ENCODE measurements at places on chromosomes 3 and 15. TPM values are rescaled to one million over a fixed set of nuclear protein-coding genes. Genes with fewer than 3 reads are reported as not detected.

DNA sequence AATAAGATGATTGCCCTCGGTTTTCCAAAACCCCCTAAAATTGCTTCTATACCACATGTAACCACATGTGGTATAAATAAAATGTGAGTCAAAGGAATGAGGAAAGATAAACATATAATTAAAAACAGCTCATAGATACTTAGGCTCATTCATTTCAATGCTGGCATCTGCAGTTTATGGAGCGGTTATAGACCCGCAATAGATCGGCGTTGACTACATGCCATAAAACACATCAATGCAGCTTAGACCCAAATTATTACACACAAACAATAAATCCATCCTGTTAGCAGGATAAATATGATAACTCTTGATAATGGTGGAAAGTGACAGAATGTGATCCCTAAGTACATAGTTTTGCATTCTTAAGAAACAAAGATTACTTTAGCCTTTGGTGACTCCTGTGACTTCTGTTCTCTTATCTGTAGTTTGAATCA, 143.7 kb downstream of the NR2F2 start:
- no peak overlapping the region for H3K4me3 ChIP-seq
- no peaks in the 10 kb centered on the region for H3K36me3 ChIP-seq
- no peak for DNase-seq

DNA sequence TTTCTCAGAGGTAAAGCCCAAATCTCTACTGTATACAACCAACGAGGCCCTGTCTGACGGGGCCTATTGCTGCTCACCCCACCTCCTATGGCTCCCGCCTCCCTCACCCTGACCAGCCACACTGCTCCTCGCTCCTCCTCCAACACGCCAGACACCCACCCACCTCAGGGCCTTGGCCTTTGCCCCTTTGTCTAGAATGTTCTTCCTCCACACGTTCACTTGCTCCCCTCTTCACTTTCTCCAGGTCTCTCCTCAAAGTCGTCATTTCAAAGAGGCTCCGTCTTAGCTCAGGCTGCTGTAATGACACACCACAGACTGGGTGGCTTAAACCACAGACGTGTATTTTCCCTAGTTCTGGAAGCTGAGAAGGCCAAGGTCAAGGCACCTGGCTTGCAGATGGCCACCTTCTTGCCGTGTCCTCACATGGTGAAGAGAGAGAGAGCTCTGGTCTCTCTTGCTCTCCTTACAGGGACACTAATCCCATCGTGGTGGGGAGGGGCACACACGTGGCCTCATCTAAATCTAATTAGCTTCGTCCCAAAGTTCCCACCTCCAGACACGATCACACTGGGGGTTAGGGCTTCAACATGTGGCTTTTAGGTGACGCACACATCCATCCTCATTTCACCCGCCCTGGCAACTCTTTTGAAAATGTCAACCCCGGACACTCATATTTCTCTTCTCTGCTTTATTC, 98.2 kb downstream of the TLE3 start:
- no peak for DNase-seq
- peaks cover 2% of the 10 kb centered on the region for H3K36me3 ChIP-seq
- no peak overlapping the region for H3K27ac ChIP-seq
- H3K4me1 ChIP-seq: no peaks in the 10 kb centered on the region

DNA sequence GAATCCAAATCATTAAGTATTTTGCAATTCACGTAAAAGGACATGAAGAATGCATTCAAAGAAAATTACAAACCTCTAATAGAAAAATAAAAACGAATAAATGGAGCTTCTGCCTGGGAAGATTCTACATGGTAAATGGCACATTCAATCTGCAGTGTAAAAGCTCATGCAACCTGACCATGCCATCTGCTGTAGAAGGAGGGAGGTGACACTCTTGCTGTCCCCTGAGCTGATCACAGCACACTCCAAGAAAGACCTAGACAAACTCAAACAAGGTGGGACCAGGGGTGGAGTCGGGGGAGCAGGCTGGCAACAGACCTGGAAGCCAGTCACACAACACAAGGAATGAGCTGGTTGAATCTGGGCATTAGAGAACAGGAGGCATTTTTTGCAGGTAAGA, 101.8 kb downstream of the BDH1 start:
- H3K4me3 ChIP-seq: no peak overlapping the region
- no peaks in the 10 kb centered on the region for H3K36me3 ChIP-seq
- DNase-seq: no peak
- H3K27ac ChIP-seq: no peak overlapping the region
- peaks cover 22% of the 10 kb centered on the region for H3K27me3 ChIP-seq

DNA sequence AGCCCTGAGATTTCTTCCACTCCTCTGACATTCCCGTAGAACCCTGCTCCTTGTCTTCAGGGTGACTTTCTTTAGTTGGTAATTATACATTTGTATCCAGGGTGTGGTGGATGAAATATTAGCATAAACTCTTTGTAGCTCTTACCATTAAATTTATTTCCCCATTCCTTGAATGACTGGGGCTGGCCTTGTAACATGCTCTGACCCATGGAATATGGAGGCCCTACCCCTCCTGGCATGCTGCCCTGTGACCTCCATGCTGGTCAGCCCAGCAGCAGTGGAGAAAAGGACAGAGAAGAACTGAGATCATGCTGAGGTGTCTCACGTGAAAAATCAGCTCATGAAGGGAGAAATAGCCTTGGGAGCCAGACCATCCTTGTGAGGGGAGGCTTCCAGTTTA, 96.1 kb upstream of the PROK2 start:
- no peak for DNase-seq
- H3K27me3 ChIP-seq: peaks cover 18% of the 10 kb centered on the region
- no peak overlapping the region for H3K4me3 ChIP-seq
- H3K36me3 ChIP-seq: no peaks in the 10 kb centered on the region

GRCh38 chr15:63013052-63013808, 29.3 kb upstream of the TPM1 start:
- H3K27me3 ChIP-seq: no peaks in the 10 kb centered on the region
- H3K4me1 ChIP-seq: peaks cover 4% of the 10 kb centered on the region
- no peak overlapping the region for H3K27ac ChIP-seq
- H3K4me3 ChIP-seq: no peak overlapping the region

GRCh38 chr3:63912768-63913588, 795 bp upstream of the SCAANT1 start:
- peaks cover 43% of the 10 kb centered on the region for H3K4me1 ChIP-seq
- DNase-seq: peak; percentile 45
- peak overlapping the region; percentile 89 for H3K4me3 ChIP-seq
- no peaks in the 10 kb centered on the region for H3K27me3 ChIP-seq
- peak overlapping the region; percentile 88 for H3K27ac ChIP-seq

- peaks cover 19% of the 10 kb centered on the region for H3K27me3 ChIP-seq
- H3K4me1 ChIP-seq: peaks cover 29% of the 10 kb centered on the region
- H3K4me3 ChIP-seq: no peak overlapping the region
Observed at GRCh38 chr15:62150445-62150844, 14.6 kb downstream of the C2CD4B start.

DNA sequence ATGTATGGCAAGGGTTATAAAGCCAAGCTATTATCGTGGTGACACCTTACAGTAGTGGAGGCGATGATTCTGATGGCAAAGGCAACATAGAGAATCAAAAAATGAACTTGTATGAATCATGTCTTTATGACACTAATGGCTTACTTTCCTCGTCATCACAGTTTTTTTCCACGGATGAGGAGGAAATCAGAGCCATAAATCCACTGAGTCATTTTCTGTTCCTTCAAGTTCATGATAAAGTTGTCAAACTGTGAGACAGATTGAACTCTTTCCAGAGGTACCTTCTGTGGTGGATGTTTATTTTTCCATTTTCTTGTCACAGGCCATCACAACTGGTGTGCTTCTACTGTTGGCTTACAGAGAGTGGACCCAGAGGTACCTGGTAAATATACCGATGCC, 8.5 kb downstream of the TMEM212 start:
- H3K36me3 ChIP-seq: no peaks in the 10 kb centered on the region
- H3K27me3 ChIP-seq: peaks cover 30% of the 10 kb centered on the region
- no peak overlapping the region for H3K27ac ChIP-seq
- no peak overlapping the region for H3K4me3 ChIP-seq

DNA sequence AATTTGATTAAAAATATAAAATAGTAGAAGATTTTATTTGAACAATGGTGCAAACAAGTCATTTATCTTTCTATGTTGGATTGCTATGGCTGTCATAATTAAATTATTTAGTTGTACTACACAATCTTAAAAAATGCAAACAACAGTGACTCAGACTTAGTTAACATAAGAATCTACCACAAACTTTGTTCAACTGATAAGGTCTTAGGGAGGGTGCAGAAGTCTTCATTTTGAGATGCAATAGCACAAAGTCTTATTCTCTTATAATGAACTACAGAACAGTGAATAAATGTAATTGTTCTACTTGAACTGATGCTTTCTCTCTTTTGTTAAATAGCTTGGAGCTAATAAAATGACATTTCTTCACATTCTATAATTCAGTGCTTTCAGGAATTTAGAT, 482.8 kb upstream of the NAALADL2 start:
- H3K27me3 ChIP-seq: no peaks in the 10 kb centered on the region
- H3K4me3 ChIP-seq: no peak overlapping the region
- H3K4me1 ChIP-seq: no peaks in the 10 kb centered on the region
- H3K36me3 ChIP-seq: no peaks in the 10 kb centered on the region
- no peak overlapping the region for H3K27ac ChIP-seq

DNA sequence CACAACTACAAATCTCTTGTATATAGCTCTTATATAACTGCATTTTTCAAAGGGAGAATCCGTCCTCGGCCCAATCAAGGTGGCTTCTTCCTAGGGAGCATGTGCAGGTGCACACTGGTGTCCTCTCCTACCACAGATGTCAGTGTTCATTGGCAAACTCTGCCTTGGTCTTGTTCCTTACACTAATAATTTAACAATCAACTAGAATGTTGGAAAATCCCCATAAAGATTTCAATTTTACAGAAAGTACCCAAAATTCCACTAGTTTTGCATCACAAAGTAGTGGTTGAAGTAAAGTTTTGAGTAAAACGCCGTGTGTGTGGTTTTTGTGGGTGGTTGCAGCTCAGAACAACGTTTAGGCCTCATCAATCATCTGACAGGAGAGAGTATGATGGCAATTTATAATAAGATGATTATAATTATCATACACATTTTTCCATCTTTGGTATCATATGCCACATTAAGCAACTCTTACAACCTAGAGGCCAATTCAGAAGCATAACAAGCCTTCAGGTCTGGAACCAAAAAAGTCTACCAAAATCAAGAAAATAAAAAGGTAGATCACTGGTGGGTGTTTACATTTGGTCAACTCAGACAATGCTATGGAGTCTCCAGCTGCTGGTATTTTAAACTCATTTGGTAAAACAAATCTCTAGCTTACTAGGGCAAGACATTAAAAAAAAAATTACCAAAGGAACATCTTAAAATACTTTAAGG, 128.9 kb upstream of the BHLHE40 start:
- peaks cover 51% of the 10 kb centered on the region for H3K36me3 ChIP-seq
- peak overlapping the region; percentile 98 for H3K27ac ChIP-seq
- peak overlapping the region; percentile 68 for H3K4me3 ChIP-seq
- peak; percentile 71 for DNase-seq

DNA sequence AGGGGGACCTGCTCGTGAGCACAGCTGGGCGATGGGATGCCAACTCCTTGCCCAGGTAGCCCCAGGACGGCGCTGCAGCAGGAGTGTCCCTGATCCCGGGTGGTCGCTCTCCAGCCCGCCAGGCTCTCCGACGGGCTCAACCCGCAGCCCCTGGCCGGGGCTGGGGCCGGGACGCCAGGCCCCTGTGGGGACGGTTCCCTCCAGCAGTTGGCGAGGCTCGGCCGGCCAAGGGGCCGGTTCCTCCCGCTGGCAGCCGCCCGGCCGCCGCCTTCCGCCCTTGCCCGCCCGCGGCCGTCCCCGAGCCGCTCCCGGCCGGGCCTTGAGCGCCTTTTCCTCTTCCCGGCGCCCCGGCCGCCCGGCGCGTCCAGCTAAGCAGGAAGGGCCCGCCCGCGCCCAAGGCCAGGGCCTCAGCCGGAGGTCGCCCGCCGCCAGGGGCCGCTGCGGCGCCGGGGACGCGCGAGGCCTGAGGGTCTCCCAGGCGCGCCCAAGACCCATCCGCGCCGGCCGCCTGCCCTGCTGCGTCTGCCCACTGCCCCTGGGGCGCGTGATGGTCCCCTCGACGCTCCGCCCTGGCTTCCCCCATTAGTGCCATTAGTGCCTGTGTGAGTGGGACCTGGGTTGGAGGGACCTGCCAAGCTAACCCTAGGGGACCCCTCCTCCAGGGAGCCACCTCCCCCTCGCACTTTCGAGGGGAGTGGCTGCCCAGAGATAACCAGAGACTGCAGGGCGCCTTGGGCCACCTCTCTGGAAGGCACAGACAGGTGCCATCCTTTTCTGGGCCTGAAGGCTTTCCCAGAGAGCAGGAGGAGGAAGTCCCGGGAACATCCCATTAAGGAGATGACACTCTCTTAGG, 106.4 kb downstream of the FBLN2 start:
- no peaks in the 10 kb centered on the region for H3K36me3 ChIP-seq
- peaks cover 20% of the 10 kb centered on the region for H3K4me1 ChIP-seq
- no peak overlapping the region for H3K27ac ChIP-seq
- H3K27me3 ChIP-seq: peaks cover 17% of the 10 kb centered on the region

DNA sequence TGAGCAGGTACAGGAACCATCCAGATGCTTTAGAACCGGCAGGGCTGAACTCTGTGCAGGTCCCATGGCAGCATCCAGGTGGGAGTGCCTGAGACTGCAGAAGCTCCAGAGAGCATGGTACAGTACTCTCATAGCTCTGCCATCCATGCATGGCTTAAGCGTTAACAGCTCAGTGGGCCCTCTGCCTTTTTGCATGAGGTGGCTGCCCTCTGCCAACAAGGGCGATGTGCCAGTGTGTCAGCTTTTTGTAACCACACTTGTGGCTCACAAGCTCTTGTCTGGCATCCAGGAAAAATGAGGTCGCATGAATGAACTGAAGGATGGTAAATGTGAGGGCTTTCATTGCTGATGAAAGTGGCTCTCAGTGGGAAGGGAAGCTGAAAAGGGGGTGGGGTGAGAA, 950.1 kb downstream of the DIPK2A start:
- H3K36me3 ChIP-seq: no peaks in the 10 kb centered on the region
- H3K4me1 ChIP-seq: no peaks in the 10 kb centered on the region
- H3K27me3 ChIP-seq: no peaks in the 10 kb centered on the region

ASB7 gene
- total RNA-seq: 19.2 TPM

GPR160 gene
- total RNA-seq: 9.6 TPM

PEX11A gene
- 4.0 TPM for total RNA-seq

KIF23 gene
- 63.5 TPM for total RNA-seq

ZNF502 gene
- total RNA-seq: 3.0 TPM

DUOXA2 gene
- not detected for total RNA-seq

CFAP161 gene
- total RNA-seq: not detected

IQCF5 gene
- not detected for total RNA-seq

FGF7 gene
- total RNA-seq: not detected

CCDC13 gene
- 0.49 TPM for total RNA-seq
